Hematopoietic multipotent progenitor cell treated with erythropoietin and hydrocortisone succinate and interleukin-3 and kit ligand, for 6 days (in vitro differentiated cells): ENCODE measurements at places on chromosomes 2 and 18.

DNA sequence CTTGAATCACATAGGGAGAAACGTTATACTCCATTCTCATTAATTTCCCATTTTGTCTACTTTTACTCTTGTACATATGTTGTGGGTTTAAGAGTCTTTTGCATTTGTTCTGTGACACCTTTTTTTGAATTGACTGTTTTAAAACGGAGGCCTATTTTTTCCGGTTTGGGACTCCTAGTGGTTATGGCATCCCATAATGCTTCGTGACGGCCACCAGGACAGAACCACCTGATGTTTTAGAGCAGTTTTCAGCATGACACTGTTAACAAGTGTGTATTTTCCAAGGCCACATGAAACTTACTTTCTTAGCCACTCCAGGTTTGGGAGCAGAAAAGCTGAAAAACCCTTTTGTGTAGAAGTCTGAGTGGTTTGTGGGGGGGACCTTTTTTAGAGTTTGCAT is 8.4 kb downstream of the SOX11 start:
- DNase-seq: no peak

GRCh38 chr2:84855731-84856130 is 25.2 kb downstream of the TRABD2A start:
- no peak for DNase-seq

DNA sequence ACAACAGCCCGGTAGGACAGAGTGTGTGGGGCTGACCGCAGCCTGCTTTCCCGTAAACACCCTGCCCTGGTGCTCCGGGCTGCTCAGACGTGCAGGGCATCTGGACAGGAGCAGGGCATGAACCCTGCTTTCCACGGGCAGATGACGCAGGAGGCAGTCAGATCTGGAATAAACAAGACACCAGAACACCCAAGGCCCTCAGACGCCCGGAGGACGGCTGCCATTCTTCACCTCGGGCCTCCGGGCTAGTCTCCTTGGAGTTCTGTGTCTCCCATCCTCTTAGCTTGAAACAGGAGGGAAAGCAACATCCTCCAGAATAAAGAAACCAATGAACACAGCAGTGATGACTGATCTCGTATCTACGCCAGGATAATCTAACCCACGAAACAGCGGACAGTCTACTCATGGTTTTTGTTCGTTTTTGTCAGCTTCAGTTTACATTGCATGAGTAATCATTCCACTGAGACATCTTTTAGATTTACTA is 7.3 kb downstream of the PXDN start:
- DNase-seq: no peak

- DNase-seq: no peak
Measured at GRCh38 chr18:27585602-27586173, 400.6 kb upstream of the CHST9 start.

DNA sequence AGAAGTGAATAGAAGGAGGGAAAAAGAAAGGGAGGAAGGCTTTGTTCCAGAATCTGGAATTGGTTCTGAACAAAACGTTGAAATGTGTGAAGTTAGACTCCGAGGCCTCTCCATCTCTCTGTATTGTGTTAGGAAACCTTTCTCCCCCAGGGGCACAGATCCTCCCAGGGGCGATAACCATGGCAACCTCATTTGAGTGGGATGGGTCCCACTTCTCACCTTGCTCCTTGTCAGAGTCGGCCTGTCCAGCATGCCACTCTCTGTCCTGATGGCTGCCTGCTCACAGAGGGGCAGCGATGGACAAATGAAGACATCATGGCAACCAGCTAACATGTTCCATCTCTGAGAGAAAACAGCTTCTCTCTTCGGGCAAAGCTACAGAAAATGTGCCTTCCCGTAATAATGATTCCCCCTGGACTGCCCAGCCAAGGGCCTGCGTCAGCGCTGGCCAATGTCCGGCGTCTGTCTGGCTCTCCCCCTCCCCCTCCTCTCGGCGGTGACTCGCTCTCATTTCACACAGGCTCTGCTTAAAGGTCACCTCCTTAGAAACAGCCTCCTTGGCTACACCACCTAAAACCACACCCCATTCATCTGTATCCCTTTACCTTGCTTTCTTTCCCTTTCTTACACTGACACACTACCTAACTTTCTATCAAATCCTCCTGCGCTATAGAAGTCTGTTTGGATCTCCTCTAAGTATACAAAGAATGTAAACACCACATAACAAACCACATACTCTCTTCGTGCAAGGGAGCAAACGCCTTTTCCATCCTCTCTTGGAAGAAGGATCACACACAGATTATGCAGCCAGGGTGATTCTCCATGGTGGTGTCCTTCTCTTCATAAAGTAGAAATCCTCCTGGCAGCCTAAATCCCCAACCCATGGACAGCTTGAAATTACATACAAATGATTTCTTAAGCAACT is 32.1 kb upstream of the TTC39C start:
- no peak for DNase-seq

- no peak for DNase-seq
Measured at GRCh38 chr2:647003-647560, 30.1 kb downstream of the TMEM18 start.

GRCh38 chr2:19575641-19576040 is 217.2 kb upstream of the OSR1 start:
- no peak for DNase-seq
